ENCODE measurements at places on chromosomes 1 and 21.

DNA sequence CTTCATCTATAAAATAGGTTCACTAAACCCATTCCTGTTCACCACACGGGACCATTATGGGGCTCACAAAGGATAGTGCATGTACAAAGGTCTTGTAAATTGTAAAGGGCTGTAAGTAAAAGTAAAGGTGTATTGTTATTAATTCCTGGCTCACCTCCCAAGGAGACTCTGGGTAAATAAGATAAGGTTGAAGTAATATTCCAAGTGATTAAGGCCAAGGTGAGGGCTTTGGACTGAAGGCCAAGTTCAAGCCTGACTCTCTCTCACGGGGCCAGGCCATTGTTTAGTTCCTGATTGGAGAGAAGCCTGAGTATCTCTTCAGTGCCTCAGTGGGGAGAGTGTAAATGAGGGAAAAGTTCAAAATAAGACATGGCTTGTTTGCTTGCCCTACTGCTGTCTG is 19.5 kb upstream of the ZFYVE9 start:
- DNase-seq, result no peak

- no peak for DNase-seq
Observed at GRCh38 chr1:30363031-30363430, 360.4 kb downstream of the MATN1 start.

DNA sequence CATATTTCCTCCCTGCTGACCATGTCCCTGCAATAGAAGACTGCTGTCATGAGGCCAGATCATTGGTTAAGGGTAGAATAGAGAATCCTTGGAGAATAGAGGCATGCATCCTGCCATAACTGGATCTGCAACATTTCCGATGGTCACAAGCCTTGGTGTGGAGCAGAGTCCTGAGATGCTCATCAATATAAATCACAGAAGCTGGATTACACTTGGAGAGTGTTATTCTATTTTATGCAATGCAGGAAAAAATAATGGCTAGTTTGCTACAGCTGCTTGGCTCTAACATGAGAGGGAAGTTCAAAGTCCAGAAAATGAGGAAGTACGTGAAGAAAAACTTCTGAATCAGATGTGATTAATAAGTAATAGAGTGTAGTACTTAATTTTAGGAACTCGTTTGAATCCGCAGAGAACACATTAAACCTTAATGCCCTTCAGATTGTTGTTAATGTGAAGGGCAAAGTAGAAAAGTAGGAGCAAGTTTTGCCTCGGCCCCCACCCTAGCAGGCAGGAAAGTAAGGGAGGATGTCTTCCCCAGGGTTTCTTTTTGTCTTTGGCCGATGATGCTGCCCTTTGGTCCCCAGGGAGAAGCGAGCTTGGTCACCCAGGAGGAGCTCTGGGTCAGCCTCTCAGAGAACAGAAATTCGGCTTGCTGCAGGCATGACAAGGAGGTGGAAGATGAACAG is 59.5 kb downstream of the KCNK1 start:
- DNase-seq, result no peak

DNA sequence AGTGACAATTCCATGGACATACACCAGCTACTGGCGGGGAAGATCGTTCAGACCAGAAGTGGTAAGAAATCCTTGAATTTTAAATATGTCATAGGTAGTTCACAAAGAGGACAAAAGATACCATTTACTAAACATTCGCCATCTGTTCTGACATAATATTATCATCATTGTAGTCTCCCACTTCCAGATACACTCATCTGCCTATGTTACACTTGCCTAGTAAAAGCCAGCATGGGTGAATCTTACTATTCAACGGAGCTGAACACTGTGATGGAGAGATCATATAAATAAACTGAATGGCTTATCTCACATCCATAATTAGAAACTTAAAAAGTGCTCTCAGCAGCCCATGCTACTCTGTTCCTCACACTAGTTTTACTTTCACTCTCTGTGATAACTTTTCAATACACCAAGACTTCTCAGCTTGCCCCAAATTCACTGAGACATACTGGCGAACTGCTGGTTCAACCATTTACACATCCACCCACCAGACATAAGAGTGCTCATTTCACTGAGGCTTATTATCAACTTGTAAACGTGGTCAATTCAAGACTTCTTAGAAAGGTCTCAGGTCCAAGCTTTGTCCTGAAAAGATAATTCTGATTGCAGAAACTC is 463 bp upstream of the PRRC2C start:
- DNase-seq, result no peak

DNA sequence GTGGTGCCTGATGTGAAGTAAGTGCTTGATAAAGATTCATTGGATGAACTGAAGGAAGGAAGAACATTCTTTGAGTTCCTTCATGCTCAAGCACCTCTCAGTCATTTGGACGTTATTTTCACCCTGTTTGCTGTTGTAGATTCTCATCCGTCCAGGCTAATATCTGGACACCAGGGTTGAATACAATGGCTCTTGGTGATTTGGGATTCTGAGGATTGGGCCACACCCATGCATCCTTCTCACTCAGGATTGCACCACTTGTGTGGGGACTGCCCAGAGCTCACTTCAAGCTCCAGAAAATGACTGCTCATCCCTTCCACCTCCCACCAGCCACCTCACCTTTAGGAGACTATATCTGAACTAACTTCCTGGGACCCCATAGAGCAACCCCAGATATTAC is 117.1 kb upstream of the IPO9 start:
- no peak for DNase-seq

- no peak for DNase-seq
Observed at GRCh38 chr1:207414606-207415108, 39.5 kb upstream of the CR2 start.

DNA sequence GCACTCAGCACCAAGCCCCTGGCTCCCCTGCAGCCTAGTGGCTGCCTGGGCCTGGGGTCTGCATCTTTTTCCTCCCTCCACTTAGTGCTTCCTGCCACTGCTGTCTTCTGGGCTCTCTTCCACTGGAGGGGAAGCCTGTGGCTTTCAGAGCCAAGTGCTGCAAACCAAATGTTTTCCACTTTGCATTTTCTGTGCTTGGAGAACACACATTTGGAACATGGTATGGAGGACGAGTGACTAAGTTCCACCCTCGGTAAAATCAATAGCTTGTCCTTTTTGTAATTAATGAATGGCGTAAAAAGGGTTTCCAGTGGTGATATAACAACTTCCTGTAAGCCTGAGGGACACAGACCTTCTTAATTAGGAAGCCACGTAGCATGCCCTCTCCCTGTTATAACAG is 10.1 kb upstream of the GPR153 start:
- peak; percentile 61 for DNase-seq

DNA sequence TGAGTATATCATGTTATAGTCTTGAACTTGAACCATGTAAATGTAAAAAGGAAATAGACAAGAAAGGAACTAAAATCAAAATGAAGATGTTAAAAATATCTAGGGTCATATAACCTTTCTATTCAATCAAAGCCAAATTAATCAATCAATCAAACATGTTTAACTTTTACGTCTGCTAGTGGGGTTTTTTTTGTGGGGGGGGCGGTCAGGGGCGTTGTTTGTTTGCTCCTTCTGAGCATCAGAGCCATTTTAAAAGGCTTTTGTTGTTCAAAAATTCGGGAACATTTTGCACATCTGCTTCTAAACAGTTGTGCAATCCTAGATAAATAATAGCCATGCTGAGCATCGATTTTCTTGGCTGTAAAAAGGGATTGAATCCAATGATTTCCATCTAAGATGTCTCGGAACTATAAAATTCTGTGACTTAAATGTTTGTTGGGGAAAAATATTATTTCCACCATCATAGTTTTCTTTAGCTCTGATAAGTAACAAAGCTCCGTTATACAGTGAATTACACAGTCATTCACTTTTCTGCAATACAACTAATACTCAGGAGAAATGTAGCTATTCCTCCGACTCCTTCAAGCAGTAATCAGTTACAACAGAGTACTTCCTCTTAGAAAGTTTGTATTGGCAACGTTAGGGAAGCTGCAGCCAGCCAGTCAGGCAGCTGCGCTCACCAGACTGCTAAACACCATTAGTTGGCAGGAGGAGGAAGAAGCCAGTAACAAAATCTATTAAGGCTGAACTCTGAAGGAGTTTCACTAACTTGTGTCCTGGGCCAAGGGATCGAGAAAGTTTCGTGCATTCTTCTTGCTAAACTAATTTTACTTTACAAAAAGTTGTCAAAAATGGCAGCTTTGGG is 2.2 kb downstream of the SPATA6 start:
- no peak for DNase-seq

DNA sequence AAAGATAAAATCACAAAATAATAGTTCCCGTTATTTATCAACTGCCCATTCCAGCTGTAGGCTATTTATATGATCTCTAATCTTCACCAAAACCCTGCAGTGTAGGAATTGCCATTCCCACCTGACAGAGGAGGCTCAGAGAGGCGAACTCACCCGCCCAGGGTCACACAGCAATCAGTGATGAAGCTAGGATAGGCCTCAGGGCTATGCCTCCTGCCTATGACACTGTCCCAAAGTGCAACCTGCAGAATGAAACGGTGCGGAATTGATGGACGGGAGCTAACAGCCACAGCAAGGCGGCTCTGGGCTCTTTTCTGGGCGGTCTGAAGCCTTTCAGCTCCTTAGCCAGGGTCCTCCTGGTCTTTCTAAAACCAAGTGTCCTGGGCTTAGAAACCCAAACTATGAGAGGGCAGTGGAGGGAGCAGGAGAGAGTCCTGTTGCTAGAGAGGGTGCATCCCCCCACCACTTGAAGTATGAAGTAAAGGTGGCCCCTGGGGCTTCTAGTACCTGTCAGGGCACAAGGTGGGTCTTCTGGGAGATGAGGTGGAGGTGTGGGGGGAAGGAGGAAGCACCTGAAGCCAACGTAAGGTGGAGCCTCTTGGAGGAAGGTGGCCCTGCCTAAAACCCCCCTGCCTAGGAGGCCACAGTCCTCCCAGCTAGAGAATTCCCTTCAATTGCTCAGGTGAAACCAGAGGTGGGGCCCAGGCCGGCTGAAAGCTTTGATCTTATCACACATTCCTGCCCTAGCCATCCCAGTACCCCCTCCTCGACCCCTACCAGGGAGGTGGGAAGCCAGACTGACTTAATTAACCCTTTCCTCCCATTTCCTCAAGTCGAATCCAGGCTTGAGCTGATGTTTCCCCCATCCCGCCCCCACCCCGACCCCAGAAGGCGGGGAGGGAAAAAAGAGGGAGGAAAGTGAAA is 14.8 kb downstream of the HSPG2 start:
- DNase-seq, result no peak

- DNase-seq, result no peak
Observed at GRCh38 chr1:21337010-21337437, 46.8 kb upstream of the ECE1 start.

DNA sequence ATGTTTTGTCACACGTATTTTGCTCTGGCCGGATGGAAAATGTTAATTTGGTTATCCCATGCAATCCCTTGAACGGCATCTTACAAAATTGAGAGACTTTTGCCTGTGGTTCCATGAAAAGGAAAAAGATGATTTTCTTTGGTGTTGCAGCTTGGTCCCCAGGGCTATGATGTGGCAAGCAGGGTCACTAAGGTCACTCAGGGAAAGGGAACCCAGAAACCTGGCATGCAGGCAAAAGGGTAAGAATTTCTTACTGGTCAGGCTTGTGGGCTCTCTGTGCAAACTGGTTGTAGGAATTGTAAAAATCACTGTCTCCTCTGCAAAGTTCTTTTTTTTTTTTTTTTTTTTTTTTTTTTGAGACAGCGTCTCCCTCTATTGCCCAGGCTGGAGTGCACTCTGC is 48.4 kb upstream of the NBPF3 start:
- no peak for DNase-seq

GRCh38 chr1:227576189-227576588 is 12.8 kb downstream of the ZNF678 start:
- no peak for DNase-seq

DNA sequence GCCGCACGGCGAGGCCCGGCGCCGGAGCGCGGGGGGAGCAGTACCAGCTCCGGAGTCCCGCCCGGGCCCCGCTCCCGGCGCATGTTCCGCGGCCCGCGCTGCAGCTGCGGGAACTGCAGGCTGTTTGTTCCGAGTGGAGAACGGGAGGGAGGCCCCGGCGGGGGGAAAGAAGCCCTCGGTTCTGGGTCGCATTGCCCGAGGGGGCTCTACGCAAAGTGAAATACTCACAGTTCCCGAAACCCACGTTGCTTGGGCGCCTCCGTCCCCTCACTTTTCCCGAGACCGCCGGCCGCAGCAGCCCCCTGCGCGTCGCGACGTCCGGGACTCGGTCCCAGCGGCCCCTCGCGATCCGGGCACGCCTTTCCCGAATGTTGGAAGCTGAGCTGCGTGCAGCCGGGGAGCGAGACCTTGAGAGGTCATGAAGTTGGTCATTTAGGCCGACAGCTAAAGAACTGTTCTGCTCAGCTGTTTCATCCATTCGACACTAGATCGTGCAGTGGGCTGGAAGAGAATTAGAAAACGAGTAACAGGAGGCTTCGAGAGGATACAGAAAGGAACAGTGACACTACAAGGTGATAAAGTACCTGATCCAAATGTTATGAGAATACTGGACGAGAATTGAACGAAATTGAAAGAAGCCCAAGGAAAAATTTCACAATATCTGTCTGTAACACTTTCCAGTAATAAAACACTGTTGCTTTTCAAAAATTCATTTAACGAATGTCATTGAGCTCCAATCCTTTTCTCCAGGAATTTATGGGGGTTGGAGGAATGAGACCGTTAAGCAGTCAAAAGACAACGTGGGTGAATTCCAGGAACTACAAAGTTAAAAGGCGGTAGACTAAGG is 657 bp upstream of the LIN9 start:
- DNase-seq, result no peak

- no peak for DNase-seq
Observed at GRCh38 chr21:37936010-37936785, 19.9 kb upstream of the KCNJ6 start.

DNA sequence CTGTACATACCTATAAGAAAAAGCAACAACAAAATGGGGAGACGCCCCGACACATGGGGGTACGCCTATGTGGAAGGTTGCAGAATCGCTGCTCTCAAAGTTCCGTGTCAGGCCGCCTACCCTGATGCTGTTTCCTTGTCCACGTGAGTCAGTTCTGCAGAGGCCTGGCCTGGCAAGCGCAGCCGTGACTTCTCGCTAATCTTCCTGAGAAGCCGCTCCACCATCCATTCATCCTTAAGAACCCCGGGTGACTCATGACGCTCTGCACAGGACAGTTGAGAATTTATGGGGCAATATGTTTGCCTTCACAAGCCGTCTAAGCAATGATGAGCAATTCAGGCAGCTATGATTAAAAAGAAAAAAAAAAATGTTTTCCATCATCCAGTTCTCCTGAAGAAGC is 122.3 kb upstream of the TMPRSS2 start:
- no peak for DNase-seq

- no peak for DNase-seq
Observed at GRCh38 chr1:160085686-160086455, 4.5 kb downstream of the KCNJ9 start.

GRCh38 chr21:42459082-42459460 is 37.0 kb downstream of the RSPH1 start:
- no peak for DNase-seq

All from forelimb muscle (tissue), 1 donor.